ENCODE measurements at places on chromosomes 11 and 22.
A peak's percentile ranks its signal among the peaks of the same experiment; 100 is the strongest.

DNA sequence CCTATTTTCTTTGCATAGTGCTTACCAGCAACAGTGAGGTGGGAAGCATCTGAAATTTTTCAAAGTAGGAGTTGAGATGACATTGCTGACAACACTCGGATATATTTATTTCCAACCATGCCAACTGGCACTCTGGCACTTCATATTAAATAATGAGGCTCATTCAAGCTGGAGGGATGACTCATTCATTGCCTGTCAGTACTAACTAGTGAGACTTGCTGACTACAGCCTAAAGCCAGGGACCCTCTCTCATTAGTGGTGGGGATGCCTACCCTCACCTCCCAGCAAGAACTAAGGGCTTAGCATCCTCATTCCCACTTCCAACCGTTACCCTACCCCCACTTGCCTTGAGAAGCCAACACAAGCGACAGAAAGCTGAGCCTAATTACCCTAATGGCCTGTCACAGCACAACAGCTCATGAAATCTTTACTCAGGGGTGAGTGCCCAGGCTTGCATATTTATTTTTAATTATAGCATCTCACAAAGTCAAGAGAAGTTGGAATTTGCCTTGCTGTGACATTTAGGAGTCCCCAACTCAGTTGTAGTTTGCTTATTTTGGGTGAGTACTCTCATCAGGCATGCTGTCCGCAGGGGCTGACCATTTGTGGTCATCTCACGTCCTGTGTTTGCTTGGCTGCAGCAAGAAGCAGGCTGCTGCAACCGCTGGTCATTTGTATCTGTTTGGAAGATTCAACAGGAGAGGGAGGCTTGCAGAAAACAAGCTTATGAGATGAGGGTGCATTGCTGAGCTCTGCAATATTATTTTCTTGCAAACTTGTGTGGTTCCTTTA is 181.6 kb upstream of the POU2AF2 start:
- DNase-seq = no peak

- no peak for DNase-seq
These were observed 921.3 kb downstream of the METTL15 start for GRCh38 chr11:29029452-29029851.

GRCh38 chr11:14969901-14970323 is 2.2 kb downstream of the CALCA start:
- no peak for DNase-seq

- no peak for DNase-seq
These were observed 186.6 kb downstream of the ADAMTS15 start for GRCh38 chr11:130634961-130635473.

GRCh38 chr11:30510750-30511149 is 75.4 kb downstream of the MPPED2 start:
- DNase-seq = no peak

DNA sequence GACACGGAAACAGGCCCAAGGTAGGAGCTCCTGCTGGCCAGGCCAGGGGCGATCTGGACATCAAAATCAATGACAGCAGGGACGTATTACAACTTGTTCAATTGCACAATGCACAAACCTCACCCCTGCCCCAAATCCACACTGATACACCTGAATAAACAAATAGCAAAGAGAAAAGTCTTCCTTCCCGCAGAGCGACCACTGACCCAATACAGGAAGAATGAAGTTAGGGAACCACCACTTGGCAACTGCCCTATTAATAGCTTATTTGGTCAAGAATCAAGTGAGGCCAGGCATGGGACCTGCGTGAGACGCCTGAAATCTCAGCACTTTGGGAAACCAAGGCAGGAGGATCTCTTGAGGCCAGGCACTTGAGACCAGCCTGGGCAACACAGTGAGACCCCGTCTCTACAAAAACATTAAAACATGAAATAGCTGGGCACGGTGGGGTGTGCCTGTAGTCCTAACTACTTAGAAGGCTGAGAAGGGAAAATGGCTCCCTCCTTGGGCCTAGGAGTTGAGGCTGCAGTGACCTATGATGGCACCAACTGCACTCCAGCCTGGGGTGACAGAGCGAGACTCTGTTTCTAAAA is 109.1 kb downstream of the MED15 start:
- DNase-seq = no peak

DNA sequence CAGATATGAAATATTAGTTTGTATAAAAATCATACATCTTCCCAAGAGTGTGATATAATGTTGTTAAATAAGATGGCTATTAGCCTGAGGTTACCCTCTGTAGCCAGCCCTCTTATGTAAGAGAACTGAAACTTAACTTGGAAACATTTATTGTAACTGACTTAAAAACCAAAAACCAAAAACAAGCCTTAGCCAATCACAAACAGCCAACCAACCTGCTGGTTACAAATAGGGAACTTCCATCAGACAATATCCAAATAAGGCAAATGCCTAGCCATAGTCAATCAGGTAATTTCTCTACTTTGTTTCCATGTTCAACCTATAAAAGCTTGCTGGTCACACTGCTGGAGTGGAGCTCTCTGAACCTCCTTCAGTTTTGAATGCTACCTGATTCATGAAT is 14.1 kb downstream of the KBTBD3 start:
- DNase-seq = no peak

- DNase-seq = peak; percentile 93
These were observed at the start of gene PRR5 for GRCh38 chr22:44701824-44702478. Gene PRR5, plus strand, starts transcription at chr22:44702204. Its CDS starts 271 bp downstream, at chr22:44702475.

DNA sequence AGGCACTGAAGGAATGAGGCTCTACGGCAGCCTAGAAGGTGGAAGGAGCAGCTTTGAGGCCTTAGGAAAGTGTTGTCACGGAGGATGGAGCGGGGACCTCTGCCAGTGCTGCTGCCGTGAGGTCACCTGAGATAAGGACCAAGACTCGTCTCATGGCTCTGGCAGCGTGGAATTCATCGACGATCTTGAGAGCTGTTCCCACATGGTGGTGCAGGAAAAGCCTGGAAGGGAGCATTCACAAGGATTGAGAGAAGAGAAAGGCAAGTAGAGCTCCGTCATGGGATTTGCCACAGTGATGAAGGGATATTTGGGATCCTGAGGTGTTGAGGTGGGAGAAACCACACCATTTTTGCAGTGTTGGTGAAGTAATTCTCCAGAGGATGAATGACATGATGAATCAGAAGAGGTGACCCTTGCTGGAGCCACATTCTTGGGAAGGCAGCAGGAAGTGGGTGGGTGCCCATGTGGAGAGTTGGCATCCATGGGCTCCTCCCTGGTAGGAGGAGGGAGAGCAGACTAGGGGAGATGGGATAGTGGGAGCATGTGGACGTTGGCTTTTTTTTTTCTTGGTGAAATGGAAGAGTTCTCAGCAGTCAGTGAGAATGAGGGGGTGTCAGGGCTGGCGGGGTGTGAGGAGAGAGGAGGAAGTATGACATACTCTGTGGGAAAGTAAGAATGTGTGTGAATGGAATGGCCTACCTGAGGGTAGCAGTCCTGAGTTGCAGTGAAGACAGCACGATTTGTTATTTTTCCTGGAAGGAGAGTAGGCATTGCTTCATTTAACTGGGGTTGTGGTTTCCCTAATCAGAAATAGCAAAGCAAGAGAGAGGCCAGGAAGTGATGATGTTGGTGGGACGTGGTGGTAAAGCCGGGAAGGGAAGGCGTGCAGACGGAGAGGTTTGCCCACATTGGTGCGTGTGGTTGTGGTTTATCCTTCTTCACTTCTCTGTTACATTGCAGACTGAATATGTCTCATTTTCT is 11.1 kb downstream of the PPP6R3 start:
- peak; percentile 50 for DNase-seq

DNA sequence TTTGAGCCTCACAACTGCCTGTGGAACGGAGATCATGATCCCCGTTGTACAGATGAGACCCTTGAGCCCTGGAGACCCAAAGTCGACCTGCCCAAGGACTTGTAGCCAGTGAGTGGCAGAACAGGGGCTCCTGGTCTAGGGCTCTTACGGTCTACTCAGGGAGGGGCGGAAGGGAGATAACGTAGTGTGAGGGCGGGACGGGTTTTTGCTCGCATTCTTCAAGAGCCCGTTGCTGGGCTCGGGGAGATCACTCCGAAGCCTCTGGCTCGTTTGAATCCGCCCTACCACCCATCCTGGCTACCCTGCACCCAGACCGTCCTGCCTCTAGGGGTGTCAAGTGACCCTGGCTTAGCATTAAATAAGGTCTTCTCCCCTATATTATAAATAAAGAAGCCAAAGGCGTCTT is 639 bp downstream of the CRY2 start:
- peak; percentile 52 for DNase-seq

DNA sequence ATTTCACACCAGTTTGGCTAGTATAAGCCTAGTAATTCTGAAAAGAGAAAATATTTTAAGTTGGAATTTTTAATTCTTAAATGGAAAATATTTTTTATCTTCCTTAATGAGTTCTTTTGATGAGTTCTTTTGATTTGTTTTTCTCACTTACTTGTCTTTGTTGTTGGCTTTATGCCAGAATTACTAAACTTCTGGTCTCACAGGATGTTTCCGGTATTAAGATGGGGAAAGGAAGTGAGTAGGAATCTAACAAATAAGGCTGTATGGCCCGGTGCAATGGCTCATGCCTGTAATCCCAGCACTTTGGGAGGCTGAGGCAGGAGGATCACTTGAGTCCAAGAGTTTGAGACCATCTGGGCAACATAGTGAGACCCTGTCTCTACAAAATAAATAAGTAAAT is 106.4 kb downstream of the ARHGAP42 start:
- DNase-seq = no peak

DNA sequence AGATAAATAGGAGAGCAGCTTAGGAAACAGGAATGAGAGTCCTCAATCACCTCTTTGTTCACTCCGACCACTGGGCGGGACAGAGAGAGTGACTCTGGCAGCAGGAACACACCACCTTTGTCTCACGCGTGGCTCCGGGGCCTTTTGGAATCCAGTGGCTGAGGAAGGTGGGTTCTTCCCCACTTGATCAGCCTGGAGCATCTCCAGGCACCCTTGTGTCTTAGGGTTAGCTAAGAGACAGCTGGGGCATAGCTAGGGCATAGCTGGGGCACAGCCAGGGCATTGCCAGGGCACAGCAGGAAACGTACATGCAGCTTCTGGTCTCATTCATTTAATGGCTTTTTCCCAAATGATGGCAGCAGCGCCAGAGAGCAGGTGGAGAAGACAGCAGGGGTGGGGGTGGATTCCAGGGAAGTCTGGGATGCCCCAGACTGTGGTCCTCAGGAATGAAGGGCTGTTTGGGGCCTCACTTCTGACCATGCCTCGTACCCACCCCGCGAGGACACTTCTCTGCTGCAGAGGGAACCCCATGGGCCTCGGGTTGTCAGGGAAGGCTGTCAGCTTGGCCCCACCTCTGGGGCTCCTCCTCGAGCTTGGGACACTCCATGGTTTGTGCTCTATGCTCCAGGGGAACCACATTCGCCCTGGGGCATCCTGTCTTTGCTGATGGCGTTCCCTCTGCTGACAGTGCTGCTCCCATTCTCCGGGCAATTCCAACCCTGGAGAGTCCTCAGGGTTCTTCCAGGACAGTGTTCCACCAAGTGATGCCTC is 30.4 kb upstream of the SHANK2 start:
- no peak for DNase-seq

DNA sequence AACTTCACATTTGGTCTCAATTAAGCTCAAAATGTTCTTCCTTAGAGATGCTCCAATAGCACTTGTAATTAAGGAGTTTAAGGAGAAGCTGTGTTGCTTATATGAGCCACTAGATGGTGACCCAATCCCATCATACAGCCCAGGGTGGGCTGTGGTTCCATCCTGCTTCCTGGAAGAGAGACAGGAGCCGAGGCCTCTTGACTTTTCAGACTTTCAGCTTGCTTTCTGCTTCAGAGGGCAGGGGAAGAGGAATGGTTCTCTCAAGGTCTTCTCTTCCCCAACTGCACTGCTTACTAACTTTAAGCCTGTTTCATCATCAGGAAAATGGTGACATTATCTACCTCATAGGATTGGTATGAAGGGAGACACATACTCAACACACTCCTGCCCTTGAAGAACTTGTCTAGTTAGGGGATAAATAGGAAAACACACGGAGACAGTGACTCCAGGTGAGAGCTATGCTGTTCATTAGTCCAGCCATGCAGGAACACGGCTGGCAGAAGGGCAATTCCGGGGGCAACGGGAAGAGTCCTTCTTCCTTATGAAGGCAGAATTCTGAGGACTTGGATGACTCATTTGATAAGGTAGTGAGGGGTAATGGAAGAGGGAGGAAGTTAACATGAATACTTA is 20.1 kb downstream of the TMEM218 start:
- no peak for DNase-seq

DNA sequence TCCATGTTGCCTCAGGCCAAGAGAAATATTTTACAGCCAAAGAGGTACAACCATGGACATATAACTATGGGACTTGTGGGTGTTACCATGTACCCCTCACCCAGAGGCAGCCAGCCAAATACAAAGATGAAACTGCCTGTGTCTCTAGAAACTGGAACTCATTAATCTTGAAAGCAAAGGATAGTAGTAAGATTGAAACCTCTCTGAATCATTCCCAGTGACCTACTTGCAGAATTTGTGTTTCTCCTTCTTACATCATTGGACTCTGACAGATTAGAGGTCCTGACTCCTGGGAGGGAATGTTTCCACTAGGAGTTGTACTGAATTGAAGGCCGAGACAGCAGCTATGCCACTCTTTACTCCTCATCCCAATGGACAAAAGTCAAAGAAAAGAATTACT is 257.4 kb upstream of the UBASH3B start:
- peak; percentile 7 for DNase-seq

DNA sequence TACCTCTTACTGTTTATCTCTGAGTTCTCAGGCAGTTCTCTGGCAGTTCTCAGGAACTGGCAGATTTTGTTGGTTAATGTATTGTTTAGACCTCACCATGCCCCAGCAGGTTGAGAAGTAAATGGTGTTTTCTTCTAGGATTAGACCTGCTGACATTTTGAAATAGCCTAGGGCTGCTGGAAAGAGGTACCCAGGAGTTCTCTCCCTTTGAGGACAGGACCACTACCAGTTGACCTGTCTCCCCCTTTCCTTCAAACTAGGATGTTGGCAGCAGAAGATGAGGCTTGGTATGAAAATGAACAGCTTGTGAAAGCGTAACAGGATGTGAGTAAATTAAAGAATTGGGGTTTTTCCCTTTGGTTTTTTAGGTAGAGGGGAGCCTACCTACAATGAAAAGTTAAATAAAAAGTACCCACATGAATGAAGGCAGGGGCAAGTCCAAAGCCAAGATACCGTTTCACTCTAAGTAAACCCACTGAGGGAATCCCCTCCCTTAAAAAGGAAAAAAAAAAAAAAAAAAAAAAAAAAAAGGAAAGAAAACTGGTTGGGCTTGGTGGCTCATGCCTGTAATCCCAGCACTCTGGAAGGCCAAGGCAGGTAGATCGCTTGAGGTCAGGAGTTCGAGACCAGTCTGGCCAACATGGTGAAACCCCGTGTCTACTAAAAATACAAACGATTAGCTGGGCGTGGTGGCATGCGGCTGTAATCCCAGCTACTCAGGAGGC is 96.2 kb downstream of the PDHX start:
- peak; percentile 28 for DNase-seq

- no peak for DNase-seq
These were observed 561.8 kb upstream of the CADM1 start for GRCh38 chr11:116065986-116066385.

- no peak for DNase-seq
These were observed 532 bp downstream of the BET1L start for GRCh38 chr11:206526-207207.

GRCh38 chr22:20953668-20954500 is 13.2 kb upstream of the AIFM3 start:
- DNase-seq = no peak

- no peak for DNase-seq
These were observed 2.8 kb upstream of the MPPED1 start for GRCh38 chr22:43409046-43409445.

GRCh38 chr11:113022262-113022661 is 61.0 kb downstream of the NCAM1 start:
- DNase-seq = no peak

All from GM13977 (cell line).